ENCODE measurements at places on chromosomes 2 and 18.

DNA sequence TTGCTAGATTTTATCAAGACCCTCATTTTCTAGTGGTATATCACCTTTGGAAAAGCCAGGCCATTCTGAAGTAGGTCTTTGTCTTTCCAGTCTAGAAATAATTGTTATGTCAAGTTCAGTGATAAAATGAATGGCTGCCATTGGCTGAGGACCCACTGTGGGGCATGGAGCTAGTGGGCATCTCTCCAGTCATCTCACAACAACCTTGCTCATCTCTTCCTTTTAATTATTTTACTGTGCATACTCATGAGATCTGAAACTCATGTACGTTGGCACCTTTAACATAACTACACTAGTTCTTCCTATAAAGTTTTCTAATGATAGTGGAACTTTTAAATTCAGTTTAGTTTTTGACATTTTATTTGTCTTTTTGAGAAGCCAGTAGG, 240.9 kb downstream of the SLC8A1 start:
- no peak for DNase-seq

GRCh38 chr2:15750433-15750814, 158.8 kb downstream of the DDX1 start:
- no peak for DNase-seq

- DNase-seq, result no peak
Measured at GRCh38 chr2:172480301-172481218, 53.2 kb downstream of the ITGA6 start.

DNA sequence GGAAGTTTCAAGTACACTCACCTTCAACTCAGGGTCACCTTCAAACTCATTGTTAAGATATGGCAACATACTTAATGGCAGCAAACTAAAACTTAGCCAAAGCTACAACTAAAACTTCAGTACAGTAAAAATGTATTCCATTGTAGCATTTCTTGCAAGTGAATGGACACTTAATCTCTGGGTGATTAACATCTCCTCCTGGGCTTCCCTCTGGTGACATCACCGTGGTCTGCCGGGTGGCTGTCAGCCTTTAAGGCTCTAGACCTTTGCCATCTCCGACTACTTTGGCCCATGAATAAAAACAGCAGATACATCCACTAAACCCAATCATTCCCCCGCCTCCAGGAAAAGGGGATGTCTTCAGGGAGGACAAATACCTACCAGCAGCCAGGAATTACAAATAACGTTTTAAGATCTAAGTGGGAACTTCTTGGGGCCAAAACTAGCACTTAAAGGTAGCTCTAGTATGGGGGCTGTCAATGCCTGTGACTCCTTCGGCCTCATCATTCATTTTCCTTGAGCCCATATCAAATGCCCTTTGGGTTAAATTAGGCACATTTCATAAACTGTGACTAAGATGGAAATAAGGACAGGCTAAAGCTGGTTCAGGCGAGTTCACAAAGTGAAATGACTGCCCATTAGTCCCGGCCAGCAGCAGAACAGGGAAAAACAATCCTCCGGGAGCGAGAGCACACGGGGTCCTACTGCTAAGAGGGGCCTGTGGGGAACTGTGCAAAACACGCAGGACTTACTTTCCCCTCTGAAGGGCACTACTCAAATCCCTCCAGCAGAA, 1.1 kb downstream of the TFCP2L1 start:
- DNase-seq, result no peak

DNA sequence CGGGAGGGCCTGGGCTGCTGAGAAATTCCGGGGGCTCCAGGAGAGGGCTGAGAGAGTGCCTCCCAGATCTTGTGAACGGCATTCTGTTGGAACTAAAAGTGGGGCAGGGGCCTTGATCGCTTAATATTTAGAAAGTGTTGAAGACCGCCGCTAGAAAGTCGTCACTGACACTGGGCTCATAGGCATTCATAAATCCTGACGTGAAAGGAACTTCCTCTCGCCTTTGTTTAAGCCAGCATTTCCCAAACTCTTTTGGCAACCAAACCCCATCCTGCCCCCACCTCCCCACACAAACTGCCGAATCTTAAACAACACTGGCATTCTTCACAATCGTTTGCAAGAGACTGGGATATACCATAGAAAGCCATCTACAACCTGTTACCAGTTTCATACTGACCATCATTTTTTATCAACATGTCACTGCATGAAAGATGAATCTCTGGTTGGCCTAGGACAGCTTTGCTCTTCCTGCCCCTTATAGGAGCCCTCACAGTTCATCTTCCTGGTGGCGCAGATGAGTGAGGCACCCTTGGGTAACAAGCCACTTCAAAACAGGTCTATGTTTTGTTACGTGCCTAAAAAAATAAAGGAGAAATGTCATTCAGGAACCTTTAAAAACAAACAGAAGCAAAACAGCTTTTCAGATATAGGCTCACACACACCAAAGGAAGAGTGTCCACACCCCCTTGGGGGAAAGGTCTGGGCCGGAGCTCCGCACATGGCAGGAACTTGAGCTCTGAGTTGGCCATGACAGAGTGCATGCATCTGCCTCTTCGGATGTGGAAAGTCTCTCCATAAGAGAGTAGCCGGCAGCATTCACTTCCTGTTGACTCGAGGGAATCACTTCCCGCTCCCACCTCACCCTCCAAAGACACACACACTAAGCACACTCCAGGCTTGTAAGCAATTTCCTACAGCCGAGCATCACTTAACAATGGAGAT, 13.0 kb downstream of the MTERF4 start:
- no peak for DNase-seq

All from AG04450 (cell line).